Esophagus squamous epithelium (tissue), 5 donors: ENCODE measurements at places on chromosomes 4 and X. TPM values are rescaled to one million over a fixed set of nuclear protein-coding genes. Genes with fewer than 3 reads are reported as not detected.
A peak's percentile ranks its signal among the peaks of the same experiment; 100 is the strongest.

- no peak overlapping the region for H3K27ac ChIP-seq
- no peaks in the 10 kb centered on the region for H3K36me3 ChIP-seq
- H3K4me1 ChIP-seq = no peaks in the 10 kb centered on the region
- no peak overlapping the region for H3K4me3 ChIP-seq
- DNase-seq = no peak
- no peaks in the 10 kb centered on the region for H3K27me3 ChIP-seq
These were observed 243.5 kb upstream of the KCNIP4 start for GRCh38 chr4:22192084-22192511.

DNA sequence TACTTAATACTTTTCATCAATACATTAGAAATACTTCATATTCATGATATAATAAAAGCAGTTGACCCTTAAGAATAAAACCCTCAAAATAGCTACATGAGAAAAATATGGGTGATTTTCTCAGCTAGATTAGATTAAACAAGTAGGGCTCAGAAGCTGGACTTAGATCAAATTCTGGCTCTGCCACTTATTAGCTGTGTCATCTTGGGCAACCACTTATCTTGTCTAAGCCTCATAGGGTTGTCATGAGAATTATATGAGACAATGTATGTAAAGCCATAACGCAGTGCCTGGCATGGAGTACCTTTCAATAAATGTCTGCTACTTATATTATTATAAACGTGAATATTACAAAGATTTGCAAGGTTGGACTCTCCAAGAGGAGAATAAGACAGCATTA, 84.3 kb upstream of the PGRMC2 start:
- no peaks in the 10 kb centered on the region for H3K27me3 ChIP-seq
- no peak overlapping the region for H3K4me3 ChIP-seq
- H3K27ac ChIP-seq = peak overlapping the region; percentile 6
- no peak for DNase-seq
- peaks cover 4% of the 10 kb centered on the region for H3K4me1 ChIP-seq

- no peak overlapping the region for H3K4me3 ChIP-seq
- H3K27me3 ChIP-seq = no peaks in the 10 kb centered on the region
- H3K27ac ChIP-seq = no peak overlapping the region
- H3K36me3 ChIP-seq = no peaks in the 10 kb centered on the region
These were observed 99.6 kb downstream of the PCDH18 start for GRCh38 chr4:137432446-137433311.

GRCh38 chr4:78585633-78586032, 34.1 kb downstream of the ANXA3 start:
- H3K4me3 ChIP-seq = no peak overlapping the region
- no peak for DNase-seq
- H3K27me3 ChIP-seq = no peaks in the 10 kb centered on the region

DNA sequence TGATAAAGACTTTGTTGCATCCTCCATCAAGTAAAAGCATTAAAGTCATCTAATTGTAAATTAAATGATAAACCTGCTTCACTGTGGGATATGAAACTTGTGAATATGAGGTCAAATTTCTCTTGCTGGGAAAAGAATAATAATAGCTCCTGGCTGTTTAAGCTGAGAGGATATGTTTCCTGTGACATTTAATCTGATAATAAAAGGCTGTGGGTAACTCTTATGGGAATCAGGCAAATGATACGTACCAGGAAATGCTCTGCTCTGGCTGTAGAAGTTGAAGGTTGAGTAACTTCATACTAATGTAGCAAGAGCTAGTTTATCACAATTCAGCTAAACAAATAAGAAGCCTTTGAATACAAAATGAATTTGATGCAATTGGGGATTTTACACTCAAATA, 574.6 kb downstream of the RAPGEF2 start:
- no peak overlapping the region for H3K4me3 ChIP-seq
- no peak for DNase-seq
- H3K36me3 ChIP-seq = no peaks in the 10 kb centered on the region
- H3K27me3 ChIP-seq = no peaks in the 10 kb centered on the region
- H3K4me1 ChIP-seq = no peaks in the 10 kb centered on the region

- DNase-seq = no peak
- no peaks in the 10 kb centered on the region for H3K27me3 ChIP-seq
- no peak overlapping the region for H3K4me3 ChIP-seq
- H3K36me3 ChIP-seq = no peaks in the 10 kb centered on the region
These were observed 141.1 kb downstream of the MSL3 start for GRCh38 chrX:11899091-11899490.

VCX gene
- total RNA-seq = not detected
